ENCODE measurements at places on chromosomes 11 and 22.
A peak's percentile ranks its signal among the peaks of the same experiment; 100 is the strongest.

DNA sequence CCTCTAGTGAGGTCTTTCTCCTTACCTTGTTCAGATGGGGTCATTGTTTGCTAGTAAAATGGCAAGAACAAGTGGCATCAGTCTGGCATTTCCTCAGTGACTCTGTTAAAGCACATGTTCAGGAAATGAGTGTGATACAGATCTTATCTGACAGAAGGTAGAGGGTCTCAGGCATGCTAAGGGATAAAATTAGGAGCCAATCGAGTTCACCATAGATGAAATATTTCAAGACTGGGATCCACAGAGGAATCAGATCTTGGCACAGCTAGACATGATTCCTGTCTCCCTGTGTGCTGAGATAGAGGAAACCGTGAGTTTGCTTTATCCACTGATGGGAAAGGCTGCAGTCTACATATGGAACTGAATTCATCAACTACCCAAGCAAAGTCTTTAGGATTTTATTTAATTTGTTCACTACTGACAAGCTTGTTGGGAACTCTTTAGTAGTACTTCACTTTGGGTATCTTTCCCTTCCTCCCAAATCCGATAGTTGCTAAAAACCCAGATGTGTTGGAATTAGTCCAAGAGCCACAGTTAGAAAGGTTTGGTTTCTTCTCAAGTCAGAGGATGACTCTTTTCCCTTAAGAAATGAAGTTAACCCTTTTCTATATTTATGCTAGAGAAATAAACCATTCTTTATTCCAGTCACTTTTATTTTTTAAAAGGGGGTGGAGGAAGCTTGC lies 18.4 kb downstream of the FAM118B start:
- no peak for DNase-seq

- DNase-seq = no peak
Measured at GRCh38 chr11:102733232-102733875, 8.6 kb upstream of the MMP8 start.

- DNase-seq = no peak
Measured at GRCh38 chr22:49492308-49492707, 335.4 kb downstream of the BRD1 start.

DNA sequence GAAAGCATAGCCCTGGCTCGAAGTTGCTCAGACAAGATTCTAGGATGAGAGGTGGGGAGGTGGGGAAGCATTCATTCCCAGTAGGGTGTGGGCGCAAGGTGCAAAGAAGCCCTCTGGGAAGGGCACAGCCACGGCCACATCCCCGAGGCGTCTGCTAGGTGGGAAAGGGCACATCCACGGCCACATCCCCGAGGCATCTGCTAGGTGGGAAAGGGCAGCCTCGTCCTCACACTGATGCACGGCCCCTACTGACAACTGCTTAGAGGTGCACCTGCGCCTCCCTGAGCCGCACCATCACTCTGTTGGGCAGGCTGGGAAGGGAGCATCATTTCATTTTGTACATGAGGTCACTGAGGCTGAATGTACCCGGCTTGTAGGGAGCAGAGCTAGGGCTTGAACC lies 94.6 kb upstream of the PITPNB start:
- no peak for DNase-seq

DNA sequence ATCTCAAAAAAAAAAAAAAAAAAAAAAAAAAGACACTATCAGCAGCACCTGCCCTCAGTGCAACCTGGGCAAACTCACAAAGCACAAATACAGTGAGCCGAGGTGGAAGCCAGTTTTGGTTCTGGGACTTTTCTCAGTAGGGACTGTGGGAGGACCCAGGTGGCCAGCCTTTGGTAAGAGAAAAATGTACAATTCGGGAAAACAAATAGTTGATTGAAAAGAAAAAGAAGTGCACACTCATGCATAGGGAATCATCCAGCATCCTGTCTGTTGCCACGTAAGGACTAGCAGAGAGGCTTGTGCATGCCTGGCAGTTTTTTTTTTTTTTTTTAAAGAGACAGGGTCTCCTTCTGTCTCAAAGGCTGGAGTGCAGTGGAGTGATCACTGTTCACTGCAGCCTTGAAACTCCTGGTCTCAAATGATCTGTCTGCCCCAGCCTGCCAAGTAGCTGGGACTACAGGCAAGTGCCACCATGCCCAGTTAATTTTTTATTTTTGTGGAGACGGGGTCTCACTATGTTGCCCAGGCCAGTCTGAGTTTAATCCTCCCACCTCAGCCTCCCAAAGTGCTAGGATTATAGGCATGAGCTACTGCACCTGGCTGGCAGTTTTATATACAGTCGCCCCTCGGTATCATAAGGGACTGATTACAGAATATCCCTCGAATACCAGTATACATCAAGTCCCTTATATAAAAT lies 36.7 kb downstream of the TPST2 start:
- no peak for DNase-seq

- no peak for DNase-seq
Measured at GRCh38 chr11:14373941-14374646, 15.1 kb upstream of the RRAS2 start.

DNA sequence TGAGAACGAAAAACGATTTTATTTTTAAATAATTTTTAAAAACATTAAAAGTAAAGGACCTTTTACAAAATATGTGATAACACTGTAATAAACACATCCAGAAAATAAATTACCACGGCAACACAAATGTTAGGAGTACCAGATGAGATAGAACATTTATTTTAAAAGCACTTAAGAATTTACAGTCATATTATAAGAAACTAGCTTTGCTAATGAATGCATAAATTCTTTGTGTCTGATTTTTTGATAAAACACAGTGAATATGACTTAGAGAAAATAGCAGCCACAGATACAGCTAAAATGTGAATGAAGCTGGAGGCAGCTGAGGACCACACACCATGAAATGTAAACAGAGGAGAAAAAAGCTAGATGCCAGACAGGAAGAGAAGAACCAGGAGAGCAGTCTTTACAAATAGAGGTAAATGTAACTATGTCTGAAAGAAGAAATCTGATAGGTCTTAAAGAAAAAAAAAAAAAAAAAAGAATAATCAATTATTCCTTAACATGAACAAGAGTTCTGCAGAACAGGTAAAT lies 14.6 kb downstream of the CCDC34 start:
- DNase-seq = no peak

DNA sequence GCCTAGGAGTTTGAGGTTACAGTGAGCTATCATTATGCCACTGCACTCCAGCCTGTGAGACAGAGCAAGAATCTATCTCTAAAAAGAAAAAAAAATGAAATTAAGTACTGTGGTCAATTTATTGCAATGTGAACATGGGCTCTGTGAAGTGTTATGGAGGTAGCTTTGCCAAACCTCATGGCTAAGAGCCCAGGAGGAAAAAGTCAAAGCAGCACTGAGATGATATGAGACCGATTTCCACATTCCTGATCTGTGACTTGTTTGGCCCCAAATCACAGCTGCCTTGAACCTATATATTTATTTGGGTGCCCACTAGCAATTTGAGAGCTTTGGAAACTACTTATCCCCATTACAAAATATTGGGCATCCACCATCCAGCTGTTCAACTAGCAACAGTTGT lies 29.8 kb upstream of the TMEM135 start:
- DNase-seq = no peak

GRCh38 chr22:48645766-48646165 lies 1181.9 kb downstream of the BRD1 start:
- DNase-seq = no peak

DNA sequence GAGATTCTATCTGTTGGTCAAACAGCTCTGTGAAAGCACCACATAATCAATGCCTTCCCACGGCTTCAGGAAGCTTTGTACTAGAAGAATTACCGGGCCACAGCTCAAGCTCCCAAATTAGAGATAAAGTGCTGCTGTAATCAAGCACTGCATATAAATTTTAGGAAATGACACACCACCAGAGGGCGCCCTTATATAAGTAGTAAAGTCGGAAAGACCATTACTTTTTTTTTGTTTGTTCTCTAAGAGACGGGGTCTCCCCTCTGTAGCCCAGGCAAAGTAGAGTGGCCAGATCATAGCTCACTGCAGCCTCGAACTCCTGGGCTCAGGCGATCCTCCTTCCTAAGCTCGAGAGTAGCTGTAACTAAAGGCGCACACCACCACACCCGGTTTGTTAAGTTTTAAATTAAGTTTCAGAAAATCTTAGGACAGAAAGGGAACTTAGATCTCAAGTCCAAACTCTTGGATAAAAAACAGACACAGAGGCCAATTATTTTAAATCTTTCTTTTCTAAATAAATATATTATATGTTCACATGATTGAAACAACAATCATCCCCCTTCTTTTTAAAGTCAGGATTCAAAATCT lies 32.6 kb downstream of the PRCP start:
- peak; percentile 38 for DNase-seq

- no peak for DNase-seq
Measured at GRCh38 chr11:69928121-69928520, 108.9 kb upstream of the FGF3 start.

GRCh38 chr22:26109686-26110315 lies 59.5 kb upstream of the SEZ6L start:
- no peak for DNase-seq

- no peak for DNase-seq
Measured at GRCh38 chr11:102807921-102808320, 10.0 kb upstream of the MMP1 start.

DNA sequence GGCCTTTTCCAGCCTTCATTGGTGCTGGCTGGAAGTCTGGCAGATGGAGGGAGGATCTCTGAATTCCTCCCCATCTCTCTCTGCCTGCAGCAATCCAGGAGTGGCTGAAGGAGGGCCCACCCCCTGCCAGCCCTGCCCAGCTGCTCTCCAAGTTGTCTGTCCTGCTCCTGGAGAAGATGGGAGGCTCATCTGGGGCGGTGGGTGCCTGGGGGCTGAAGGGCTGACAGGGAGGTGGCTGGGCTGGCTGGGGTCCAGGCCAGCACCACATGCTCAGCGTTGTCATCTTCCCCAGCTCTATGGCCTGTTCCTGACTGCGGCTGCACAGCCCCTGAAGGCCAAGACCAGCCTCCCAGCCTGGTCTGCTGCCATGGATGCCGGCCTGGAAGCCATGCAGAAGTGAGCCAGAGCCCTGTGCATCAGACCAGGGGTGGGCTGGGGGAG lies 12.2 kb downstream of the TKFC start:
- DNase-seq = peak; percentile 39

DNA sequence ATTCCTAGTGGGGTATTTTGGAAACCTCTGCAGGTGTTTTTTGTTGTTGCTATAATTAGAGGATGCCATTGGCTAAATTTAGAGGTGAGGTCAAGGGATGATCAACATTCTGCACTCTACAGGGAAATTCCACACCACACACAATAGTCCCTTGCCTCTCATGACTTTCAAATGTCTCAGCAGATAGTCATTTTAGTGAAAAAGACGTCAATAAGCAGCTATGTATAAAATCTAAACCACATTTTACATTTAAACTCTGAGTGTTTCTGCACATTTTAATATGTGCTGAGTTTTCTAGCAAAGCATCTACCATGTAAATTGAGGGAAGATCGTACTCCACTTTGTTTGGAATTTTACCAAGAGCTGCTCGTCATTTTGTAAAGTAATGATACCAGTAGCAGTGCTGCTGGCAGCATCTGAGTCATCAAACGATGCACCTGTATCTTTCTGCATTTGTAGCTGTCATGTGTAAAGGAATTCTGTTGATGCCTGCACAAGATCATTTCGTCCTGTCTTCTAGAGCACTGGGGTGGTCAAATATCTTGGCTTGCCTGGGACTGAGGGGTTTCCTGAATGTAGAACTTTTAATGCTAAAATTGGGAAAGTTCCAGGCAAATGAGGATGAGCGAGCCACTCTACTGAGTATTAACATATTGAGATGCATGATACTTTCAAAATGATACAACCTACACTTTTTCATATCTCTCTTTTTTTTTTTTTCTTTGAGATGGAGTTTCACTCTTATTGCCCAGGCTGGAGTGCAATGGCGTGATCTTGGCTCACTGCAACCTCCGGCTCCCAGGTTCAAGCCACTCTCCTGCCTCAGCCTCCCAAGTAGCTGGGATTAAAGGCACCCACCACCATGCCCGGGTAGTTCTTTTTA lies 414.5 kb upstream of the SYN3 start:
- no peak for DNase-seq

DNA sequence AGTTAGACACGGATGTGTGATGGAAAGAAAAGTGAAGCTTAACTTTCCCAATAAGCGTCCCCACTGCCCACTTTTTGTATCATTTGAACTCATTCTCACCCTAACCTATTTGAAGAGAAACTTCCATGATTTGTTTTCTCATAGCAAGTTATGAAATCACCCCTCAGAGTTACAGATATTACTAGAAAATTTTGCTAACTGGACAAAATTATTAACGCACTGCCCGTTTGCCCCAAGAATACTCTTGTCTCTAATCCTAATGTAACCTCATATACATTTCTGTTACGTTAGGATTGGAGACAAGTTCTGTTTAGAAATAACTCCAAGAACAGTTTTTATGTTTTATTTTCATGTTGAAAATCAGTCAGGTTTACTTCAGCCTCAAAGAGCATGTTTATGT lies 25.5 kb downstream of the TOM1 start:
- no peak for DNase-seq

Measured in anterior cingulate cortex (tissue), 58 donors.